Frontal cortex (tissue), 4 donors: ENCODE measurements at places on chromosomes 16 and 17. TPM values are rescaled to one million over a fixed set of nuclear protein-coding genes. Genes with fewer than 3 reads are reported as not detected.

GRCh38 chr17:43574348-43574747 lies 28.2 kb upstream of the ETV4 start:
- DNase-seq, result no peak

GRCh38 chr16:67183284-67183626 lies 508 bp downstream of the MATCAP1 start:
- no peak for DNase-seq

- no peak for DNase-seq
Observed at GRCh38 chr17:27519550-27519949, 63.3 kb downstream of the KSR1 start.

DNA sequence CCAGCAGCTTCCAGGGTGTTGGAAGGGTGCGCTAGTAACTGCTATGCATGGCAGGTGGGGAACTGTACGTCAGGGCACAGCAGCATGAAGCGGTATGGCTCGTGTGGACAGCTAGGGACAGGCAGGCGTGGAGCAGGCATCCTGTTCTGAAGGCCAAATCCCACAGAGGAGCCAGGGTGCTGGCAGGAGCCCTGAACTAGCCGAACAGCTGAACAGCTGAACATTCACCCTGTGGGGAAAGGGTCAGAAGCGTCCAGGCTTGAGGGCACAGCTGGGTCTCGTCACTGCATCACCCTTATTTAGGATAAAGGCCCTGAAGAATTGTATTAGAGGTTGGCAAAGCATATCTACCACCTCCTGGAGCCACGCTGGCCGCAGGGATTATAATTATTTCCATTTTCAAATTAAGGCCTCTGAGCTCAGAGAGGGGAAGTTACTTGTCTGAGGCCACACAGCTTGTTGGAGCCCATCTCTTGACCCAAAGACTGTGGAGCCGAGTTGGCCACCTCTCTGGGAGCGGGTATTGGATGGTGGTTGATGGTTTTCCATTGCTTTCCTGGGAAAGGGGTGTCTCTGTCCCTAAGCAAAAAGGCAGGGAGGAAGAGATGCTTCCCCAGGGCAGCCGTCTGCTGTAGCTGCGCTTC lies 3.3 kb upstream of the STH start:
- no peak for DNase-seq

DNA sequence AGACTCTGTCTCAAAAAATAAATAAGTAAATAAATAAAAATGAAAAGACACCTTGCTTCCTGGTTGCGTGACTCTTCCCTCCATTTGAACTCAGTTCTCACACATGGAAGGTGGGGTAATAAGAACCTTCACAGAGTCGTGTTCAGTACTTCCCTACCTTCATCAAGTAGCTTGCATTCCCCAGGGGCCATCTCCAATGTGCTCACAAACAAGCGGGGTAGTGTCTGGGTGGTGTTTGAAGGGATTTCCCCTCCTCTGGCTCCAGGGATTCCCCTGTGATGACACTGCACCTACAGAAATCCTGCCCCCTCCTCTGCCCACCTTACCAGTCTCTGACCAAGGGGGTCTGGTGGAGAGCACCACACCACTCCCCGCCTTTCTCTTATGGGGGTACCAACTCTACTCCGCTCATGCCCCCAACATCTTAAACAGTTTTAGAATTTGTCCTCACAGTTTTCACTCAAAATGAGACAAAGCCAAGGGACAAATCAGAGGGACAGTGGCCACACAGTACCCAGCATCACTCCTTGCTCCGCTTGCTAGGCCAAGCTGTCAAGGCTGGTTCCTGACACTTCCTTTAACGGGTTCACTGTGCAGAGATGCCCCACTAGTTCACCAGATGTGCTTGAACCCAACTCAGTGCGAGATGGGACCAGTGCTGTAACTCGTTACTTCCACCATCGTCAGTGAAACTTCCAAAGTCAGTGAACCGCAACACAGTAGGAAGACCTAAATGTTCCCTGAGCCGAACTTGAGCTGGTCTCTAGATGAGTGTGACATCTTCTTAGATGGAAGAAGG lies 69.1 kb downstream of the COPRS start:
- DNase-seq, result no peak

DNA sequence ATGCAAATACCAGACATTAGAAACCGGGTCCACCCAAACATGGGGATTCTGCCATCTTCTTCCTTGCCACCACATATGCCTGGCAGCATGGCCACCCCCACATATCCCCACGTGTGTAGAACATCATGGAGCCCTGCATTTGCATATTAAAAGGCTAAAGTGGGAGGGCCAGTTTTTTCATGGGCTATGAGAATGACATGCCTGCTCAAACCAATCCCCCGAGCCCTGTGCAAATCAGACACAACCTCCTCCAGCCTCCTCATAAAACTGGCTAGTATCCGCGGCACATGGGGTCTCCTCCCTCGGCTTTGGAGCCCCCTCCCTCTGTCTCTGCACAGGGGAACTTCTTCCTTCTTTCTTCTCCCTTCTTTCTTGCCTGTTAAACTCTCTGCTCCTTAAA lies 174.9 kb upstream of the WSCD1 start:
- no peak for DNase-seq

- no peak for DNase-seq
Observed at GRCh38 chr16:8167436-8167835, 422.9 kb downstream of the TMEM114 start.

DNA sequence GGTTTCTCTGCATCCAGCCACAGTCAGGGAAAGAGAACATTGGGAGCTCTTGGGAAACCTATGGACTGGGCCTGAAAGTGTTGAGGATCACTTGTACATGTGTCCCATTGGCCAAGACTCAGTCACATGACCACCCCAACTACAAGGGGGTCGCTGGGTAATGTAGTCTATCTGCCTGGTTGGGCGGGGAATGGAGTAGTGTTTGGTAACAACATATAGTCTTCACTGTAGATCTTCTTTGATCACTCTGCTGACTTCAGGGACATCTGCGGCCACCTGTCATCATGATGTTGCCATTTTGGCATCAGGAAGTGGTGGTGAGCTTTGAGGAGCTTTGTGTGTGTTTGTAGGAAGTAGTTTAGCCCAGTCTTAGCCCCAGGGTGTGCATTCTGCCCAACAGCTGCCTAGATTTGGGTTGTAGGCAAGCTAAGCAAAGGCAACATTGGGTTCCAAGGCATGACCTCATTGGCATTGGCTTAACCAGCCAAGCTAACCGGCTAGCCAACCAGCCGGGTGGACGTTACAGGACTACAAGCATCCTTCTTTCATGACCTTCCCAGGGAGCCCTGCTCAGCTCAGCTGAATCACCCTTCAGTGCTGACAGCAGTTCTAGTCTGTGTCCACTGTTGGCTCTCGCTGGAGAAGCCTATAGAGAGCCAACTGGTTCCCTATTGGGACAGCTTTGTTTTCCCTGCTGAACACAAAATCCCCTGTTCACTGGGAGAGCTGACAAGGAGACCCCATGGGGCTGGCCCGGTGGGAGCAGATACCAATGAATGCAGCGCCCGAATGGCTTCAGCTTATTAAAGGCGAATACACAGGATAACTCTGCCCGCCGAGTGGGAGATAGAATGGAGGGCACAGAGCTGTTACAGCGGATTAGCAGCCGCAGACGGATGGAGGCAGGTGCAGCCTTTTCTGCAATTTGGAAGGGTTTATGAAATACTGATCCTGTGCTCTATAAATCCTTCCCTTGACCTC lies 178.6 kb downstream of the NTN1 start:
- DNase-seq, result no peak

- no peak for DNase-seq
Observed at GRCh38 chr16:82628088-82628423, 1.3 kb downstream of the CDH13 start.

- DNase-seq, result no peak
Observed at GRCh38 chr16:11743308-11744074, 834 bp upstream of the TXNDC11 start.

DNA sequence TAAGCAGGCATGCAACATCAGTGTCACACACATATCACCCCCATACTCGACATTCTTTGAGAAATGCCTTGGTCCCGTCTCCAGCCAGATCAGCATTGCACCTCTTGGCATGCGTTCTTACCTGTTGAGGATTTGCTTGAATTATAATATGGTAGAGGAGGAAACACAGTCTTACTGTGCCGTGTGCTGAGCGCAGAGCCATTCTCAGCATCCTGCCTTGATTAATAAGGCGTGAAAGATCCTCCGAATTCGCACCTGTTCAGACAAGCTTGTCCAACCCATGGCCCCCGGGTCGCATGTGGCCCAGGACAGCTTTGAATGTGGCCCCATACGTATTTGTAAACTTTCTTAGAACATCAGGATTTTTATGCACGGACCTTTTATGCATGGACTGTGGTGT lies 408.1 kb downstream of the WWOX start:
- no peak for DNase-seq

DNA sequence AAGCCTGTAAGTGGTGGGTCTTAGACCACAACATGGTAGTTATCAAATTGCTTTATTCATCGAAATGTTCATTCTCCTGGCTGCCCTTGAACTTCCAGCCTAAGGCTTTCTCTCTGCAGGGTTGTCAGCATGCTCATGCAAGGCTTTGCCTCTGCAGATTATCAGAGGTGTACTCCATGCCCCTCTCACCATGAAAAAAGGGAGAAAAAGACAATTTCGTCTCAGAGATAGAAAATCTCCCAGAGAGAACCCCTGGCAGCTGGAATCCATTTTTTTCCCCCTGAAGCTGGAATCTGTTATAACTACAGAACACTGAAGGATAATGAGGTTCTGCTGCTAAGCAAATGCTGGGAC lies 33.9 kb upstream of the METTL9 start:
- DNase-seq, result no peak

DNA sequence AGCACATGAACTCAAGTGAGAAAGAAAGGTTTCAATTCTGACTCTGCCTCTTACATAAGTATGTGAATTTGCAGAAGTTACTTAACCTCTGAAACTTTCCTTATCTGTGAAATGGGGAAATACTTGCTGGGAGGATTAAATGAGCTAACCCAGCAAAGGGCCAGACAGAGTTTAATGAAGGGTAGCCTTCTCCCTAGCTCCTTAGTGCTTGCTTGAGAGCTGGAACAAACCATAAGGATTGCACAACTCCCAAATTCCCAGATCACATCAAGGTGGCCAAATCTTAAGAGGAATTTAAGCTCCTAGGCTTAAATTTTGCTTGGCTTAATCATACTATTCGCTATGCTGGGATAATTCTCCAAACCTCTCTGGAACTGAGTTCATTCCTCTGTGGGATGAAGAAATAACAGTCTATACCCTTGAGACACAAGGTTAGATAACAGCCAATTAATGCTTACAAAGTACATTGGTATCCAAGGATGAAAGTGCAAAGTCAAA lies 11.8 kb upstream of the WSB1 start:
- no peak for DNase-seq

DNA sequence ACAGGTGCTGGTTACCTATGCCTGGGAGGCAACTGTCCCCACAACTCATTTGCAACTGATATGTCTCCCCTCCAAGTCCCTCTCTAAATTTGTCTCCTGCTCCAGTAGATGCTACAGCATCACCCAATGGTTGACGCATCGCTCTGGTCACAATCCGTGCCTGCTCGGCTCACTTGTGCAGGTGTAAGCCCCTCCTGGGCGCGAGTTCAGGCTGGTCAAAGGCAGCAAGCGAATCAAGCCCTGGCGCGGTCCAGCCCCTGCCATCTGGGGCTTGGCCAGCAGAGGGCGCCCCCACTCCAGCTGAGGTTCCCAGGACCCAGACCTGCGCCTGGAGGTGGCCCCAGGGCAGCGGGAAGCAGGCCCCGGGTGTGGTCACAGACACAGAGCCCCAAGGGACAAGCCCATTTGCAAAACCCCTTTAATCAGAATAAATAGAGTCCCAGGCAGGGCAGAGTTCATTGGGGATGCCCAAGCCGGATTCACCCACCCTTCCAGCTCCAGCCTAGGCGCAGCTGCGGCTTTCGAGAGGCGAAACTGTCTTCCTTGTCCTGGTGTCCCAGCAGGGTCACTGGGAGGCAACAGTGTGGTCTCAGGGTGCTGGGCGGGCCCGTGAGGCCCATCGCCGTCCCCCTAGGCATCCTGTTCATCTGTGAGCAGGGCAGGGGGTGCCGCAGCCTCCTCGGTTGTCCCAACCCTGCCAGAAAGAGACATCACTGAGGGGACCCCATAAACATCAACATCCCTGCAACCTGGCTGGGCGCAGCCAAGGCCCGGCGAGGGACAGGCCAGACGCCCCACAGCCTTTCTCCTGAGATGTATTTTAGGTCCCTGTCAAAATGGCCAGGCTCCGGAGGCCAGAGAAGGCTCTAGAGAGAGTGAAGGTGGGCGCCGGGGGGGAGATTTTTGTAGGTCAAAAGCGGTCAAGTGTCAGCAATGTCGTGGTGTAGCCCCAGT lies 15.8 kb downstream of the TMC6 start:
- peak; percentile 91 for DNase-seq

DNA sequence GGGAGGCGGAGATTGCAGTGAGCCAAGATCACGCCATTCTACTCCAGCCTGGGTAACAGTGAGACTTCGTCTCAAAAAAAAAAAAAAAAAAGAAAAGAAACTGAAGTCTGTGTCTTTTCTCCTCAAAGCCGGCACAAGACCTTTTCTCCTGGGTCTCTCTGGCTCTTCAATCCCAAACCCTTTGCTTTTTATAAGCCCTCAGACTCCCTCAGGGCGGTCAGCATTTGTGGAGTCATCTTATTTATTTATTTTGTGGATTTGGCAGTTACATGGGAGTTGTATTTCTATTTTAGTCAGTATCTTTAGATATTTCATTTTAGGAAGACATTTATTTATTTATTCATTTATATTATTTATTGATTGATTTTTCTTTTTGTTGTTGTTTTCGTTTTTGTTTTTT lies 57.7 kb upstream of the MAP3K14 start:
- no peak for DNase-seq

GRCh38 chr17:61701978-61702377 lies 111.0 kb upstream of the NACA2 start:
- no peak for DNase-seq

DNA sequence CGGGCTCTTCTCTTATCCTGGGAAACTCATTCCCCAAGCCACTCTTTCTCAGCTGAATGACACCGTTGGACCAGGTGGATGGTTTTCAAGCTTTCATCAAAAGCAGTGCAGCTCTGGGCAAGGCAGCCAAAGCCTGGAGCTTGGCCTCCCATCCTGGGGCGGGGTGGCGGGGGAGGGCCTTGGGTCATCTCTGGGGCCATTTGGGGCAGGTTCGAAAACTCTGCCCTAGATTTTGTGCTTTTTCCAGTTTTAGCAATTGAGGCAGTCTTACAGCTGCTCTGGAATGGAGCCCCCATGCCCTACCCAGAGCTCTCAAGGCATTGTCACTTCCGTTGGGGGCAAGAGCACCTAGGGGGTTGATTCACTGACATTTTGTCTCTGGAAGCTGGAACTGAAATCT lies 9.1 kb downstream of the MPRIP start:
- DNase-seq, result no peak

Gene ANKFN1
- total RNA-seq, result 2.4 TPM

Gene MYOCD
- 0.41 TPM for total RNA-seq

Gene ORAI3
- total RNA-seq, result 4.1 TPM

Gene ABCC11
- 0.41 TPM for total RNA-seq

Gene UTS2R
- total RNA-seq, result not detected

Gene CYTH1
- total RNA-seq, result 53.4 TPM

Gene DOC2A
- total RNA-seq, result 11.8 TPM

Gene CHST6
- 0.41 TPM for total RNA-seq
